Natural killer cell (primary cell): ENCODE measurements at places on chromosomes 11 and 22.

DNA sequence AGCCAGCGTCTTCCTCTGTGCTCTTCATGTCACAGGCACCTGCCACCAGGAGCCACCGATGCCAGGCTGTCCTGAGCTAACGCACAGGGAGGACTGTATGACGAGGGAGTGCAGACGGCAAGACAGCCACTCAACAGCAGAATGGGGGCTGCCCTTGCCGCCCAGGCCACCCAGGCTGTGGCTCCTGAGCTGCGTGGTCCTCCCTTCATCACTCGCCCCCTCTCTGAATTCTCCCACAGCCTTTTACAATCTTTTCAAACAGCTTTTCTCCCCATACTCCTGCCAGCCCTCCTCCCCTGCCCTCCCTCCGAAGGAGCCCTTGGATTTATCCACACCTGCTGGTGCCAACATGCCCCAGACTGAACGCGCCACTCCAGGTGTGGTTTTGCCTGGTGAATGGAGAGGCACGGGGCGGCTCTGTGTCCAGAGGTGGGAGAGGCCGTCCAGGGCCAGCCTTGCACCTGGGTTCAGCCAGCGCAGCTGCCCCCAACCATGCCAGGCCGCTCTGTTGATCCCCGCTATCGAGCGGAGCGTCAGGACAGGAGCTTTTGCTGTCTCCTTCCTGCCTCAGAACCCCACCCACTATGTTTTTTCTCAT lies 22.0 kb downstream of the OVOL1 start:
- H3K4me3 ChIP-seq, result no peak overlapping the region
- no peaks in the 10 kb centered on the region for H3K4me1 ChIP-seq
- H3K27me3 ChIP-seq, result peaks cover 3% of the 10 kb centered on the region
- no peak overlapping the region for H3K27ac ChIP-seq
- no peak for DNase-seq

- DNase-seq, result no peak
- H3K27ac ChIP-seq, result no peak overlapping the region
- H3K4me1 ChIP-seq, result peaks cover 13% of the 10 kb centered on the region
- peaks cover 60% of the 10 kb centered on the region for H3K27me3 ChIP-seq
Measured at GRCh38 chr11:70430671-70431574, 32.6 kb downstream of the CTTN start.

DNA sequence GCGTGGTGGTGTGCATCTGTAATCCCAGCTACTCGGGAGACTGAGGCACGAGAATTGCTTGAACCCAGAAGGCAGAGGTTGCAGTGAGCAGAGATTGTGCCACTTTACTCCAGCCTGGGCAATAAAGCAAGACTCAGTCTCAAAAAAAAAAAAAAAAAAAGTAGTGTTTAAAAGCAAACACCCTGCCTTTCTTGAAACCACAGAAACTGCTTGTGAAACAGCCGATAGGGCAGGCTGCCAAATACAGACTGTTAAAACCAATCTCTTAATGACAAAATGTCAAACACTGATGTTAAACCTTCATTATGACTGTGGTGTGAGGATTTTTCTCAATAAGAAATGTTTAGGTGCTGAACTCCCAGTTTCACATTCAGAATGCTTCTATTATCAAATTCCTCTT lies 27.3 kb downstream of the MARK2 start:
- H3K36me3 ChIP-seq, result peaks cover 17% of the 10 kb centered on the region
- H3K27me3 ChIP-seq, result no peaks in the 10 kb centered on the region
- DNase-seq, result peak; percentile 90

GRCh38 chr22:37801946-37802309 lies 5.8 kb upstream of the GCAT start:
- no peak for DNase-seq
- H3K27me3 ChIP-seq, result peaks cover 44% of the 10 kb centered on the region
- H3K36me3 ChIP-seq, result no peaks in the 10 kb centered on the region
- H3K4me3 ChIP-seq, result no peak overlapping the region
- no peak overlapping the region for H3K27ac ChIP-seq

GRCh38 chr11:123509737-123510578 lies 79.9 kb downstream of the GRAMD1B start:
- no peak for DNase-seq
- no peaks in the 10 kb centered on the region for H3K36me3 ChIP-seq
- peaks cover 3% of the 10 kb centered on the region for H3K4me1 ChIP-seq
- H3K4me3 ChIP-seq, result no peak overlapping the region
- H3K27me3 ChIP-seq, result no peaks in the 10 kb centered on the region
- H3K27ac ChIP-seq, result no peak overlapping the region

GRCh38 chr22:24683691-24684090 lies 80.7 kb downstream of the GGT1 start:
- peaks cover 10% of the 10 kb centered on the region for H3K27me3 ChIP-seq
- H3K4me1 ChIP-seq, result no peaks in the 10 kb centered on the region
- H3K27ac ChIP-seq, result no peak overlapping the region
- no peak overlapping the region for H3K4me3 ChIP-seq
- no peaks in the 10 kb centered on the region for H3K36me3 ChIP-seq
- DNase-seq, result no peak

- no peak for DNase-seq
- no peak overlapping the region for H3K27ac ChIP-seq
- H3K4me1 ChIP-seq, result no peaks in the 10 kb centered on the region
- no peaks in the 10 kb centered on the region for H3K27me3 ChIP-seq
- H3K36me3 ChIP-seq, result peaks cover 80% of the 10 kb centered on the region
- H3K4me3 ChIP-seq, result no peak overlapping the region
Measured at GRCh38 chr11:86014221-86014620, 54.7 kb downstream of the PICALM start.

DNA sequence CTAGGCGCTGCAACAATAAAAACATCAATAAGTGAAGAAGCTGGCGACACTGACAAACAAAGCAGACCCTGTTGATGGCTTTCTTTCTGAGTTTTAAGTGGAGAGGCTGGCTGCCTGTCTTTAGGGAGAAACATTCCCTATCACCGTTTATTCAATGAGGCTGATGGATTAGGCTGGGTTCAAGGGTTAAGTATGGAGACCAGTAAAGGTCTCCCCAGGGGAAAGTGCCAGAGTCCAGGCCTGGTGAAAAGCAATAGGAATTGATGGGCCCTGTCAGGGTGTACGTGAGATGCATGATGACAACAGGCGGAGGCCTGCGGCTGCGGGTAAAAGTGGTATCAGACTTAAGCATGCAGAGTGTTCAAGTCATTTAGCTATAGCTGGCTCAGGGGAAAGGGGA lies 102.6 kb downstream of the ALX4 start:
- H3K27me3 ChIP-seq, result no peaks in the 10 kb centered on the region
- peaks cover 16% of the 10 kb centered on the region for H3K36me3 ChIP-seq
- no peak overlapping the region for H3K27ac ChIP-seq
- DNase-seq, result no peak
- H3K4me1 ChIP-seq, result no peaks in the 10 kb centered on the region
- H3K4me3 ChIP-seq, result no peak overlapping the region

DNA sequence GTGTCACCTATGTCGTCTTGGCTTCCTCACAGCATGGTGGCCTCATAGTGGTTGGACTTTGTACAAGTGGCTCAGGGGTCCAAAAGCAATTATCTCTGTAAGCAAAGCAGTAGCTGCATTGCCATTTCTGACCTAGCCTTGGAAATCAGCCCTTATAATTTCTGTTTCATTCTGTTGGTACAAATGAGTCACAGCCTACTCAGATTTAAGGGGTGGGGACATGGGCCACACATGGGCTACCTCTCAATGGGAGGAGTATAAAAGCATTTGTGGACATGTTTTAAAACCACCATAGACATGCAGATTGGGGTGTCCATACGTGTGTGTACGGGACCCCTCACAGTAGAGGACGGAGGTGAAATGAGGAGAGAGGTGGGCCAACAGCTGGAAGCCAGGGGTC lies 41.6 kb downstream of the CHRDL2 start:
- peaks cover 3% of the 10 kb centered on the region for H3K4me1 ChIP-seq
- no peak for DNase-seq
- H3K4me3 ChIP-seq, result no peak overlapping the region

DNA sequence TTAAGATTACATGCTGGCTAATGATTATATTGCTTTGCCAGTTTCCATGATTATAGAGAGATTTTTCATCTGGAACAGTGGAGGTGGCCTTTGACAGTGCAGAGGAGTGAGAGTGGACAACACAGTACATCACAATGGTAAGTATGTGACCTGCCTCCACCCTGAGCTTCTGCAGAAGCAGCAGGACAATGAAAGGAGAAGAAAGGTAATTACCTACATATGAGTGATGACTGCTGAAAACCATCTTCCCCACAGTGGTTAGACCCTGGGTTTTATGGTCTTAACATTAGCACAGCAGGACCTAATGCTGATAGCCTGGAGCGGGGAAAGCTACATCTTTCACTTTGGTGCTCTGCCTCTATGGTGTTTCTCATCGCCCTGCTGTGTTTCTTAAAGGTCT lies 454.7 kb upstream of the DDI1 start:
- H3K27me3 ChIP-seq, result no peaks in the 10 kb centered on the region
- H3K4me3 ChIP-seq, result no peak overlapping the region
- no peak overlapping the region for H3K27ac ChIP-seq
- no peaks in the 10 kb centered on the region for H3K36me3 ChIP-seq

GRCh38 chr11:111282562-111283075 lies 15.7 kb upstream of the POU2AF3 start:
- H3K27ac ChIP-seq, result no peak overlapping the region
- H3K4me1 ChIP-seq, result no peaks in the 10 kb centered on the region
- no peaks in the 10 kb centered on the region for H3K27me3 ChIP-seq
- no peak for DNase-seq
- H3K4me3 ChIP-seq, result no peak overlapping the region

DNA sequence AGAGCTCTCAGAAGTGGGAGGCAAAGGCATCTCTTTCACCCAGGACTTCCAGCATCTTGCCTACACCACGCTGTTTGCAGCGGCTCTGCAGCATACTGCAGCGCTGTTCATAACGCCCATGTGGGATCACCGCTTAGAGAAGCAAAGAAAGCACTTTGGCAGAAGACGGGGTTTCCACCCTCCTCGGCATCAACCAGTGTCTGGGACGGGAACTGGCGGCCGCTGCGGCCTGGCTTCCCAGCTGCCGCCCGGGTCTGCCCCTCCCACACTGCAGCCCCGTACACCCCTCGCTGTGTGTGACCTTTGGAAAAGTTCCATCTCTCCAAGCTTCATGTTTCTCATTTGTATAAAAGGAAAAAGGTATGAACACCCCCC lies 545 bp upstream of the TIRAP start:
- H3K36me3 ChIP-seq, result peaks cover 3% of the 10 kb centered on the region
- peaks cover 37% of the 10 kb centered on the region for H3K4me1 ChIP-seq
- peak; percentile 69 for DNase-seq
- H3K27me3 ChIP-seq, result no peaks in the 10 kb centered on the region
- H3K27ac ChIP-seq, result peak overlapping the region; percentile 81
- H3K4me3 ChIP-seq, result peak overlapping the region; percentile 64

GRCh38 chr11:76152741-76153570 lies 53.3 kb downstream of the WNT11 start:
- peak overlapping the region; percentile 55 for H3K27ac ChIP-seq
- DNase-seq, result no peak
- H3K4me3 ChIP-seq, result peak overlapping the region; percentile 34
- H3K4me1 ChIP-seq, result peaks cover 30% of the 10 kb centered on the region
- H3K27me3 ChIP-seq, result no peaks in the 10 kb centered on the region
- no peaks in the 10 kb centered on the region for H3K36me3 ChIP-seq

DNA sequence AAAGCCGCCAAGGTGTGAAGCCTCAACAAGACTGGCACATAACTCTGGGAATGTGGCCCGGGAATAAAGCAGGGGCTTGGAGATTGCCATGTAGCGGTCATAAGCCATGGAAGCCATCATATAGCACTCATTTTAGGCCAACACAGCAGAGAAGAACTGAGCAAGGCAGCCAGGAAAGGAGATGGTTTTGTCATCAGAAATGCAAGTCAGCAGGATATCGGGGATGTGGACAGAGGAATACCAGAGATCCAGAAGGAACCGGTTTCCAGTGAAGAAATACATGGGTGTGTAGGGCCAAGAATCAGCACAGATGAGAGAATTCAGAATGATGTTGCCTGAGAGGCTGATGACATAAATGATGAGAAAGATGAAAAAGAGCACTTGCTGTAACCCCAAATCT lies 3.0 kb upstream of the OR9G4 start:
- no peak for DNase-seq
- H3K4me3 ChIP-seq, result no peak overlapping the region
- H3K27ac ChIP-seq, result no peak overlapping the region
- no peaks in the 10 kb centered on the region for H3K4me1 ChIP-seq
- H3K36me3 ChIP-seq, result no peaks in the 10 kb centered on the region
- H3K27me3 ChIP-seq, result no peaks in the 10 kb centered on the region
